ENCODE measurements at places on chromosomes 13 and 19.

GRCh38 chr13:45280751-45281634, 60.0 kb downstream of the TPT1 start:
- peak; percentile 23 for DNase-seq

DNA sequence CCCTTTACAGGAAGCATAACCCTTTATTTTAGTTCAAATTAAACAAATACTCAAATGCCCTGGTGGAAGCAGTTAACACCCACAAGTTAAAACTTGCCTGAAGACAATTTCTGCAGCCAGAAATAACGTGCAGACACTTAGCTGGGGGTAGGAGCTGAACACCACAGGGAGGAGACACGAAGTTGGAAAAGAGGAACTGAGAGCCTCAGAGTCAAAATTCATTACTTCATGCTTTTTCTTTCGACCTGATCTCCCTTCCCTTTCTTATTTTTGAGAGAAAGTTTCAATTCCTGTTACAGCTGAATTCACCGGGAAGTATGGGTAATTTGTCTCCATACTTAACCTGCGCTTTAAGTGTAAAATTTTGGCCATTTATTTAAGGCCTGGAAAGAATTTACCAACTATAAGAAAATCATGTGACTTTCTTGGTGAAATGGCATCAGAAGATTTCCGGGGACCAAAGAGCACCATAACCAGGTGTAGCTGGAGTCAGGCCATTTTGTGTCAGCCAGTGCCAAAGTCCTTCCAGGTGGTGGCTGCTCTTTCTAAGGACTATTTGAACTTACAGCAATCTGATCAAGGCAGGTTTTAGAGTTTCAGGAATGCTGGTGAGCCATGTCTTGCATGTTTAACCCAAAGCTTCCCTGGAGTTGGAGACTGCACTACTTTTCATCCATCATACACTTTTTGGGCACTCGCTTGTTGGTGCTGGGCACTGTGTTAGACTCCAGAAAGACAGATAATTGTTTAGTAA, 46.5 kb upstream of the RCBTB2 start:
- DNase-seq: no peak

DNA sequence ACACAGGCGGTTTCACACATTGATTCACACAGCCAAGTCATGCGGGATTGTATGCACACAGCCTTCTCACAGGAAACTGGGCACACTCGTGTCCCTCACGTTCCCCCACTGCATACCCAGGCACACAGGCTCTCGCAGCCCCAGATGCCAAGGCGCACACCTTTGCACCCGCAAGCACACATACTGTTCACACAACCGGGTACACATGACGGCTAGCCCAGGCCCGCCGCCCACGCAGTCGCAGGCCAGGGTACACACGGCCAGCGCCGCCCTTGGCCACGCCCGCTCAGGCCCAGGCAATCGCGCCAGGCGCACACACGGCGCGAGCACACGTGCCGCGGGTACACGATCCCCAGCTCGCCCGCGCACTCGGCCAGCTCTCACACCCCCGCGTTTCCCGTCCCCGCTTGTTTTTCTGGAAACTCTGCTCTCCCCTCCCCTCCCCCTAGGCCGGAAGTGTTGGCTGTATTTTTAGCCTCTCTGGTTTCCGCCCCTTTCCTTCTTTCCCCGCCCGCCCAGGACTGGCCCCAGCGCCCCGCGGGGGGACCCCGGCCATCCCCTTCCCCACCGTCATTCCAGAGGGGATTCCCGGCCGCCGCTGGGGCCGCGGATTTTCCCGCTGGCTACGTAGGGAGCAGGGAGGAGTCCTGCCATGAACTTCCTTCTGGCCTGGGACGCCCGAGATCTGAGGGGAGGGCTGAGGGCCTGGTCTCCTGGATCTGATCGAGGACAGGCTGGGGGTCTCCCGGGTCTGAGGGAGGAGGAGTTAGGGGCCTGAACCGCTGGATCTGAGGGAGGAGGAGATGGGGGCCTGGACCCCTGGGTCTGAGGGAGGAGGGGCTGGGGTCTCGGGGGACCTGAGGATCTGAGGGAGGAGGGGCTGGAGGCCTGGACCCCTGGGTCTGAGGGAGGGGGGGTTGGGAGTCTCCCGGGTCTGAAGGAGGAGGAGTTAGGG, 4.0 kb upstream of the ZFP36 start:
- peak; percentile 81 for DNase-seq

DNA sequence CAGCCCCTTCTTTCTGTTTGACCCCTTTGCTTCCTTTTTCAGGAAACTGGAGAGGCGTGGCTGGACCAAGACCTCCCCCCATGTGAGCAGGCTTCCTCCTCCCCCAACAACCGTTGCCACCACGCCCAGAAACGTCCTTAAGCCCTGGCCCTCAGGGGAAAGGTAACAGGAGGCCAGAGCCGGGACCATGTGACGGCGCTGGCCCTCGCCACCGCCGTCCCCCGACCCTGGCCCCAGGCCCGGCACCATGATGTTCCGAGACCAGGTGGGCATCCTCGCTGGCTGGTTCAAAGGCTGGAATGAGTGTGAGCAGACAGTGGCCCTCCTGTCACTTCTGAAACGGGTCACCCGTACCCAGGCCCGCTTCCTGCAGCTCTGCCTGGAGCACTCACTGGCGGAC, 14.4 kb downstream of the SAMD4B start:
- no peak for DNase-seq

GRCh38 chr13:74839656-74840055, 642.3 kb downstream of the TBC1D4 start:
- no peak for DNase-seq

GRCh38 chr19:40989453-40989852, 1.6 kb upstream of the CYP2B6 start:
- no peak for DNase-seq

- DNase-seq: no peak
These were observed 43.5 kb downstream of the FREM2 start for GRCh38 chr13:38730332-38730731.

- peak; percentile 43 for DNase-seq
These were observed 710 bp upstream of the BTBD2 start for GRCh38 chr19:2016041-2016807.

- DNase-seq: no peak
These were observed 183.5 kb upstream of the TSC22D1 start for GRCh38 chr13:44759384-44760360.

DNA sequence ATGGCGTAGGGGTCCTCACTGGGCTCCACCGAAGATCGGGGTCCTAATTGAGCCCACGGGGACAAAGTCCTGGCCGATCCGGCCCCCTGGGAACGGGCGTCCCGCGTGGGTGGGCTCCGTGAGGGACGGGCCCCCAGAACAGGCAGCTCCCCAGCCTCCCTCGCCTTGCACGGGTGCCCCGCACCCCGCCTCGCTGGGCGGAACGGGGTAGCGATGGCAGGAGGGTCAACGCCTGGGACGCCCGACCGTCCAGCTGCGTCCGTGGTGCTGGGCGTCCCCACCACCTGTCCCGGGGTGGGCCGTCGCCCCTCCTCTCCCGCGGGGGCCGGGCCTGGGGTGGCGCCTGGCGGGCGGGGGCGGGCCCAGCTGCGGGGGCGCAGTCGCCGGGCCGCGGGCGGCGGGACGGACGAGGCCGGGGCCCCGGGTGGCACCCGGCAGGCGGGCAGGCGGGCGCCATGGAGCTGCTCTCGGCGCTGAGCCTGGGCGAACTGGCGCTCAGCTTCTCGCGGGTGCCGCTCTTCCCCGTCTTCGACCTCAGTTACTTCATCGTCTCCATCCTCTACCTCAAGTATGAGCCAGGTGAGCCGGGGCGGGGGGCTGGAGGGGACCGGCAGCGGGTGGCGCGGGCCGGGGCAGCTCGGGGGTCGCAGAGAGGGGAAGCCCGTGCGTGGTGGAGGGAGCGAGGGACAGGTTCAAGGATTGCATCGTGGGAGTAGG, at the start of gene TMEM38A:
TSS of gene TMEM38A (plus strand) at position 377 of the 717 bp plus-strand sequence. CDS start at position 456, 79 bp downstream.
- no peak for DNase-seq

DNA sequence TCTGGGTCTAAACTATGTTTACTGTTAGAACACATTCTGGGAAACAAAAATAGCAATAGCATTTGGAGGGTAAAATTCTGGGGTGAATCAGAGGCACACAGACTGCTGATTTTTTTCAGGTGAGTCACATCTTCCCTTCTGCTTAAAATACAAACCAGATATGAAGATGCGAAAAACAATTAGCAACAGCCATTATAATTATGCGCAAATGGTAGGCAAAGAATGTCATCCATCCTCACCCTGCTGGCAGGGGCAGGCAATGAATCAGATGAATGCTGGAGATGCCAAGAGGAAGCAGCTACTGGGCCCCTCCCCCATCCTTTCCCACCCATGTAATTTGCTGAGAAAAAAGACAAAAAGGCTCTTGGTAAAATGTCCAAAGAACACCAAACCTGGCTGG, 282.9 kb downstream of the KLF5 start:
- DNase-seq: no peak

DNA sequence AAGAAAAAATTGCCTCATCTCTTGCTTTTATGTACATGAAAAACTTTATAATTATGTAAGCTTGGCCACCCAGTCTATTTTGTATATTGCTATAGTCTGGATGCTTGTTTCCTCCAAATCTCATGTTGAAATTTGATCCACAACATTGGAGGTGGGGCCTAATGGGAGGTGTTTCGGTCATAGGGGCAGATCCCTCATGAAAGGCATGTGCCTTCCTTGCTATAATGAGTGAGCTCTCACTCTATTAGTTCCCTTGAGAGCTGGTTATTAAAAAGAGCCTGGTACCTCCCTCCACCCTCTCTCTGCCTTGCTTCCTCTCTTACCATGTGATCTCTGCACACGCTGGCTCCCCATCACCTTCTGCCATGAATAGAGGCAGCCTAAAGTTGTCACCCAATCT, 1005.1 kb downstream of the PCDH9 start:
- no peak for DNase-seq

DNA sequence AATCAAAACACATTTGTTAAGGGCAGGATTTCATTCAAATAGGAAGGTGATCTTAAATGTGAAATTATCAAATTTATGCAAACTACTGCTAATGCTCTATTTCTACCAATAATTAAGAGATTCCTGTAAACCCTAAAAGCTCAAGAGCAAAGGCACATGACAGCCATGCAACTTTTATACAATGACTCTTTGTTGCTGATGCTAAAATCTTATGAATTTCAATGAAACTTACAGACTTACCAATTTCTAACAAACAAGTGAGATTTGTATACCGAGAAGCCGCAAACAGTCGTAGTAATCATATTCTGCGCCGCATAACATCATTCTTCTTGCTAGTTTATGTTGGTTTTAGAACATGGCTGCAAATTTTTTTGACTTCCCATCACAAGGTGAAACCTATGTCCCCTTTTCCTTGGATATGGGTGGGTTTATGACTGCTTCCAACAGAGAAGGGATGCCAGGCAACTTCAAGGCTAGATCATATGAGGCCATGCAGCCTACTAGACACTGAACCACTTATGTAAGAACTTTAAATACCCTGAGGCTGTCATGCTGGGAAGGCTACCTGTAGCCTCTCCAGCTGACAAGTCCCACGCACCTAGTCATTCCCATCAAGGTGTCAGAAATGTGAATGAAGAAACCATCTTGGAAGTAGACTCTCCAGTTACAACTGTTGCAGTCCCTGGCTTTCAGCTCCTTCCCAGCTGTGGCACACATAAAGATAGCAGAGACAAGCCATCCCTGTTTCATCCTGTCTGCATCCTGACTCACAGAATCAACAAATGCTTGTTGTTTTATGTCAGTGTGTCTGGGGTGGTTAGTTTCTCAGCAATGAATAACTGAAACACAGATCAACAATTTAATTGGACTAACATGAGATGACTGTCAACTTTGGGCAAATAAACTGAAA, 42.0 kb downstream of the LNX2 start:
- no peak for DNase-seq

- DNase-seq: no peak
These were observed 39.9 kb downstream of the ELF1 start for GRCh38 chr13:40979232-40979631.

DNA sequence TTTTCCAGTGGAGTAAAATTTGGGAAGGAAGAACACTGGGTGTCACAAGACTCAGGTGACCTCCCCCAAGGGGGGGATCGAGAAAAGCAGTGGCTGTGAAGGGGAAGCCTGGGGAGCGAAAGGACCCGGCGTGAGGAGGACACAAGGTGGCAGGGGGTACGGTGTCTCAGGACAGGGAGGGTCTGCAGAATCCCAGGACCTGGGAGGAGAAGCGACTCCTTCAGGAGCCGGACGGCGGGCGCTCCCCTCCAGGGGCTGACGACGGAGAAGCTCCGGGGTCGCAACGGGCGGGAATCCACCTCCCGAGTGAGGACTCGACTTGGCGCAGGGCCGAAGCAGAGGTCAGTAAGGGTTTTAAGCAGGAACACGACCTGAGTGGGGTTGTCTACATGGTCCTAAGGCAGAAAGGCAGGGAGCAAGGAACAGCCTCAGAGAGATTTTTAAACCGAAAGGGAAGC, 529 bp downstream of the ZNF836 start:
- DNase-seq: no peak

GRCh38 chr19:18223860-18224524, 2.2 kb downstream of the PDE4C start:
- DNase-seq: no peak

GRCh38 chr13:101327871-101328270, 88.4 kb downstream of the NALCN start:
- DNase-seq: no peak

- DNase-seq: no peak
These were observed 1.3 kb downstream of the NECTIN2 start for GRCh38 chr19:44847144-44848035.

DNA sequence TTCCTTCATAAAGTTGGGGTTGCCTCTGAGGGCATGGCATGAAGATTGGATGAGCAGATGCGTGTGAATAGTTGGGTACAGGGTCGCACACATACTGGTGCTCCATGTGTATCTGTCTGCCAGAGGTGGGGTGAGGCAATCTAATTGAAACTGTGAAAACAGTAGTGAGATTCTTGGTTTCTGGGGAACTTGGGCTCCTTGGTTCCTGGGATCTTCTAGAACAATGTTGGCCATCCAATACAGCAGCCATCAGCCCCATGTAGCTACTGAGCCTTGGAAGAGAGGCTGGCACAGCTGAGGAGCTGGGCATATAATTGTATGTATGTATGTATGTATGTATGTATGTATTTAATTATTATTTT, 616 bp downstream of the FCHO1 start:
- no peak for DNase-seq

DNA sequence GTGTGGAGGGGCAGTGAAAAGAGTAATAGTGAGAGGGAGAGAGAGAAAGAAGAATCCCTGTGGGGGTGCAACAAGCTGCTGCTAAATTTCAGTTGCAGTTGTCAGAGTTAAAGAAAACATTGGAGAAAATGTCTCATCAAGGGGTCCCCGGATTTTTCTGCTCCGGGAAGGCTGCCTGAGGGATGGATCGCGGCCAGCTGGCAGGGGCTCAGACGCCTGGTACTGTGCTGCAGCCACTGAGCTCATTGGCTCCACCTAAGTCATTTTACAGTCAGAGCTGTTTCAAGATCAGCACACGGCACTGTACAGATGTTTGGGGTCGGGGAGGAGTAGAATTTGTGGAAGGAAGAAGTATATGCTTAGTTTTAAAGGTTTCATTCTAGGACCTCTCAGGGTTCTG, 106.2 kb downstream of the SHISA2 start:
- no peak for DNase-seq

DNA sequence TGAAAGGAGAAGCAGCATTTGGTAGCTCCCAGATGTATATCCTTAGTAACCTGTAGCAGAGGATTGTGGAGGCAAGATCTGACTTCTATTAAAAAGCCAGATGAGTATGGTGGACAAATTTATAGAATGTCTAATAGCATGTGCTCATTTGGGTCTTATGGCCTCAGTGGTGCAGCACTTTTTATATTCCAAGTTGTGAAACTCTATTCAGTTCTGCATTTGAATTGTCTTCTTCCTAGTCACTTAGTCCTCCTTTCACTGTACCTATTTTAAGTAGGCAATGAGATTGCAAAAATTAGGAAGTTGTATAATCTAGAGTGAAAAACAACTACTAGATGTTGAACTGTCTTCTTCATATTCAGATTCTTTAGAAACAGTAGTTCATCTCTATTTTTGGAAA, 412.5 kb upstream of the PCDH9 start:
- DNase-seq: no peak

Data from stimulated activated CD8-positive, alpha-beta memory T cell treated with anti-CD3 and anti-CD28 coated beads, Interleukin-7, amount 100 ng/mL, for 4 hours (primary cell).